ENCODE measurements at places on chromosomes 6 and 20. TPM values are rescaled to one million over a fixed set of nuclear protein-coding genes. Genes with fewer than 3 reads are reported as not detected.
A peak's percentile ranks its signal among the peaks of the same experiment; 100 is the strongest.

- H3K27ac ChIP-seq: no peak overlapping the region
- peaks cover 16% of the 10 kb centered on the region for H3K4me1 ChIP-seq
- no peak overlapping the region for H3K4me3 ChIP-seq
Observed at GRCh38 chr20:47202733-47203667, 153.5 kb downstream of the ZMYND8 start.

- peaks cover 72% of the 10 kb centered on the region for H3K4me1 ChIP-seq
- no peak overlapping the region for H3K27ac ChIP-seq
- no peak for DNase-seq
- no peak overlapping the region for H3K4me3 ChIP-seq
Observed at GRCh38 chr20:63898882-63899558, 4.1 kb downstream of the DNAJC5 start.

- no peaks in the 10 kb centered on the region for H3K4me1 ChIP-seq
- H3K4me3 ChIP-seq: no peak overlapping the region
- no peak for DNase-seq
- H3K27ac ChIP-seq: no peak overlapping the region
Observed at GRCh38 chr6:109342911-109343310, 39.4 kb downstream of the CD164 start.

Gene ADGB
- 0.14 TPM for total RNA-seq

Gene CPXM1
- 4.4 TPM for total RNA-seq

- H3K36me3 ChIP-seq: no peaks in the 10 kb centered on the region
- H3K4me3 ChIP-seq: peak overlapping the region; percentile 24
- H3K27me3 ChIP-seq: no peaks in the 10 kb centered on the region
- DNase-seq: peak; percentile 4
Observed at GRCh38 chr6:169112483-169113320, 140.9 kb downstream of the THBS2 start.

DNA sequence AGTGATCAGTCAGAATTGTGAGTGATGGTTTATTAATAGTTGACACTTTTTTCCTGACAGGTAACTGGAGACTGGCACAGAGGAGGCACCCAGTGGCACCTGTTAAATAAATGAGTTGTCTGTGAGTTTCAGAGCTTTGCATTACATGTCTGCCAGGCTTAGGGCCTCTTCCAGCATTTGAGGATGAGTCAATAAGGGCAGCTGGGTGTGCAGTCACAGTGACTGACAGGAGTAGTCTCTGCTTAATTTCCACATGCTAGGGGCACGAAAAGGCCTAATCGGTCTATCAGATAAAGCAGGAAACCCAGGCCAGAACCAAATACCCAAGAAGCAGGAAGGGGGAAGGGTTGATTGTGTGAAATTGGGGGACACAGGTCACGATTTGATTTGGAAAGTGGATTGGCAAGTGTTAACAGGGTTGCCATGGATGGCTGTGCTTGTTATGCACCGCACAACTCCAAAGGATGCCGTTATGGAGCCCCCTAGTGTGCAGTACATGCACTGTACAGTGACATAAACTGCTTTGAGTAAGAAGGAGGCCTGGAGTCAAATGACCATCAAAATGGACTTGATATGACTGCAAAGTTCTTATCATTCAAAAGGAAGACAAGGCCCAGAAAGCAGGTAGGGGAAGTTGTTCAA lies 111.9 kb upstream of the GGTLC1 start:
- peaks cover 6% of the 10 kb centered on the region for H3K27me3 ChIP-seq
- no peaks in the 10 kb centered on the region for H3K36me3 ChIP-seq
- no peak overlapping the region for H3K27ac ChIP-seq

Gene TFAP2B
- total RNA-seq: not detected

- H3K36me3 ChIP-seq: no peaks in the 10 kb centered on the region
- H3K4me3 ChIP-seq: no peak overlapping the region
- DNase-seq: peak; percentile 14
- no peaks in the 10 kb centered on the region for H3K4me1 ChIP-seq
- H3K27me3 ChIP-seq: no peaks in the 10 kb centered on the region
- H3K27ac ChIP-seq: no peak overlapping the region
Observed at GRCh38 chr6:108497883-108498282, 62.8 kb upstream of the FOXO3 start.

Gene VGLL2
- not detected for total RNA-seq

Gene EPB41L1
- total RNA-seq: 0.51 TPM

GRCh38 chr20:20094410-20094809 lies 42.1 kb downstream of the CFAP61 start:
- peaks cover 23% of the 10 kb centered on the region for H3K27me3 ChIP-seq
- H3K27ac ChIP-seq: no peak overlapping the region
- no peaks in the 10 kb centered on the region for H3K4me1 ChIP-seq

- DNase-seq: no peak
- H3K4me1 ChIP-seq: no peaks in the 10 kb centered on the region
- H3K27ac ChIP-seq: no peak overlapping the region
- peaks cover under 1% of the 10 kb centered on the region for H3K27me3 ChIP-seq
Observed at GRCh38 chr6:22238861-22239260, 58.0 kb downstream of the PRL start.

Gene HLA-DRB5
- 1.7 TPM for total RNA-seq
